ENCODE measurements at places on chromosomes 7 and 10.

GRCh38 chr7:70704831-70705346 is 427.1 kb upstream of the GALNT17 start:
- no peak for DNase-seq

- DNase-seq: no peak
These were observed 15.6 kb downstream of the DPYSL4 start for GRCh38 chr10:132202070-132202970.

GRCh38 chr7:112390167-112390566 is 60.1 kb upstream of the IFRD1 start:
- DNase-seq: no peak

GRCh38 chr7:12281038-12281437 is 69.9 kb downstream of the TMEM106B start:
- DNase-seq: no peak

- DNase-seq: no peak
These were observed 53.2 kb downstream of the PROSER2 start for GRCh38 chr10:11876324-11876723.

GRCh38 chr10:75982611-75983369 is 551.4 kb downstream of the LRMDA start:
- DNase-seq: no peak

DNA sequence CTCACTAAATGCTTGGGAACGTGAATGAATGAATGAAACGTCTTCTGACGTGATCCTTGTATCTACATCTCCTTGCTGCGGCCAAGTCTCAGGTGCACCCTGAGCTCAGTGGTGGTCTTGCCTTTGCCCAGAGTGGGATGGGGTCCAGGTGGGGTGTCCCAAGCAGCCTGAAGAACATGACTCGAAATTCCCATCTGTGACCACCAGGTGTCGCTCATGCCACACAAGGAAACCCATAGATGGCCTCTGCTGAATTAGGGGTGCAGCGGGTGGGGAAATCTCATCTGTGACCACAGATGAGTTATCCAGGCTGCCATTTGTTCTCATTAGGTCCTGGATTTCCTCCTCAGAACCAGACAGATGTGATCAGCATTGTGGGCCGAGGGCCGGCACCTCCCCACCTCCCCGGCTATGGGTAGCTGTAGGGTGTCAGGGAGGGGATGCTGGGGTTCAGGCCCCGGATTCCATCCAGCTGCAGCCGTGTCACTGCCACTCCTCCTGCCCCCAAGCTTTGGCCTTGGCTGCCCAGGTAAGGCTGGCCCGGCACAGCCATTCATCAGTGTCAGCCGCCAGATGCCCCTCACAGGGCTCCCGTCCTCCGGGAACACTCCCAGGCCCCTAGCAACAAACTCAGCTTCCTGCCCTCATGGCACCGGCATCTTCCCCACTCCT is 21.0 kb upstream of the GNA12 start:
- DNase-seq: peak; percentile 15

- peak; percentile 0 for DNase-seq
These were observed 15.6 kb downstream of the CPED1 start for GRCh38 chr7:121003986-121004685.

DNA sequence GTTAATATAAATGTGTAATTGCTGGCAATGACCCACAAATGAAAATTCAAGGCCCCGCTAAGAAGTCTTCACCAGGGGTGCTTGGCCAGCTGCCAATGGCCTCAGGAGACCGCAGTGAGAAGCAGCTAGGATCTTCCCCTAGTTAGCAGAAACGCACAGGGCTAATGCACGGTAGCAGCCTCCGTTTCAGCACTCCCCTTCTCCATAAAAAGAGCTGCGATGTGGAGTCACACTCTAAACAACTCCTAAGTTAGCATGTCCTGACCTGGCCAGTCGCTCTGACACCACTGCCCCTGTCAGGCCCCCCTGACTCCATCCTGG is 139.0 kb downstream of the SEPTIN14 start:
- DNase-seq: no peak

GRCh38 chr7:157857578-157858075 is 520.8 kb downstream of the DNAJB6 start:
- no peak for DNase-seq

- no peak for DNase-seq
These were observed 953.0 kb downstream of the GRID1 start for GRCh38 chr10:85413570-85413969.

GRCh38 chr7:49403844-49404243 is 369.6 kb upstream of the VWC2 start:
- no peak for DNase-seq

DNA sequence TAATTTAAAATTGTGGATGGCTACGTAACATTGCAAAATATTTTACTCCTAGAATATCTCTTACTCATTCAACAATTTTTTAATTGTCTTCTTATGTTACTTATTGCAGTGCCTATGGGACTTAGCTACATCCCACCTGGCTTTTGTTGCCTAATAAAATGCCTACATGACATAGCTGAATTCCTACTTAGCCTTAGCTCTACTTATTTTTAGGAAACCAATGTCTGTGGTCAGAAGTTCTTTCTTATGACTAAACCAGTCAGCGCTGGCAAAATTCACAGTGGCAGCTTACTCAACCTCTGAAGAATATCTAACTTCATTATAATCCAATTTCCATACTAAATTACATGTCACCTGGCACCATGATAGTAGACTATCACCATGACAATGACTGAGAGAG is 1612.4 kb upstream of the LRRTM3 start:
- no peak for DNase-seq

GRCh38 chr7:41063116-41063515 is 639.8 kb downstream of the INHBA start:
- DNase-seq: no peak

GRCh38 chr7:26372704-26373103 is 81.0 kb downstream of the SNX10 start:
- DNase-seq: no peak

GRCh38 chr10:70174058-70174741 is 3.9 kb upstream of the SAR1A start:
- no peak for DNase-seq

GRCh38 chr7:143490717-143491306 is 13.1 kb downstream of the TAS2R41 start:
- no peak for DNase-seq

DNA sequence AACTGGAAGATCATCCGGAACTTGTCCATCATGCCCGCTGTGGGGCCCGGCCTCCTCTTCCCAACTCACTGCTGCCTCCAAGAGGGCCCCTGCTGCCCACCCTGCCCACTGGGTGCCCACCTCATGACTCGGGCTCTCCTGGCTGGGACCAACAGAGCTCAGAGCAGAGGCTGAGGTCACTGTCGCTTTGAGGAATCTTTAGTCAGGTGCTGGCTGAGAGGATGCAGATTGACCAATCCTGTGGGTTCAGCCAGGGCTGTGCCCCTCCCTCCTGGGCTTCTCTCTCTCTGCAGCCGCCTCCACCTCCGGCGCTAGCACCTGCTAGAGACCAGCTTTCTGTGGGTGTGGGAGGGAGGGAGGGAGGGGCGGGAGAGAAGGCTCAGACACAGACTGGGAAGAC is at the start of gene CALHM1:
CALHM1 (minus strand) TSS at position 181 of the 400 bp plus-strand sequence; CDS start at position 32, 149 bp downstream.
- no peak for DNase-seq

- DNase-seq: no peak
These were observed 50.0 kb upstream of the KMT2E start for GRCh38 chr7:104963991-104964385.

- no peak for DNase-seq
These were observed 2.2 kb upstream of the HOXA7 start for GRCh38 chr7:27158436-27159265.

- no peak for DNase-seq
These were observed 10.1 kb downstream of the PDGFA start for GRCh38 chr7:509426-510130.

GRCh38 chr7:29285444-29285793 is 90.8 kb downstream of the CHN2 start:
- no peak for DNase-seq

- no peak for DNase-seq
These were observed 304.9 kb downstream of the IPMK start for GRCh38 chr10:57962839-57963238.

Data from NCI-H524 (cell line).